ENCODE measurements at places on chromosomes 12 and 14. TPM values are rescaled to one million over a fixed set of nuclear protein-coding genes. Genes with fewer than 3 reads are reported as not detected.

B4GALNT1 gene
- total RNA-seq = 4.1 TPM

GLI1 gene
- total RNA-seq = 0.75 TPM

C12orf50 gene
- not detected for total RNA-seq

SYT1 gene
- total RNA-seq = not detected

RFX4 gene
- not detected for total RNA-seq

IL22 gene
- total RNA-seq = 0.64 TPM

ZNF891 gene
- total RNA-seq = 2.0 TPM

TSHR gene
- total RNA-seq = not detected

PPM1H gene
- 0.13 TPM for total RNA-seq

MANSC4 gene
- not detected for total RNA-seq

SLCO1A2 gene
- not detected for total RNA-seq

KLRB1 gene
- total RNA-seq = 7.6 TPM

FGD6 gene
- 0.92 TPM for total RNA-seq

GRCh38 chr12:80778005-80778541, 61.4 kb downstream of the MYF5 start:
- no peaks in the 10 kb centered on the region for H3K36me3 ChIP-seq
- no peaks in the 10 kb centered on the region for H3K4me1 ChIP-seq
- H3K27me3 ChIP-seq = no peaks in the 10 kb centered on the region
- H3K27ac ChIP-seq = no peak overlapping the region
- no peak for DNase-seq
- no peak overlapping the region for H3K4me3 ChIP-seq

- H3K36me3 ChIP-seq = peaks cover 7% of the 10 kb centered on the region
- no peaks in the 10 kb centered on the region for H3K27me3 ChIP-seq
- H3K4me1 ChIP-seq = peaks cover 43% of the 10 kb centered on the region
These were observed 51.8 kb downstream of the FOXN3 start for GRCh38 chr14:89365061-89365801.

GRCh38 chr12:116955382-116956021, 44.8 kb downstream of the FBXW8 start:
- H3K4me1 ChIP-seq = no peaks in the 10 kb centered on the region
- H3K4me3 ChIP-seq = no peak overlapping the region
- peak; percentile 15 for DNase-seq
- H3K27ac ChIP-seq = no peak overlapping the region

GRCh38 chr12:6458281-6459003, 6.6 kb downstream of the TAPBPL start:
- peaks cover 71% of the 10 kb centered on the region for H3K4me1 ChIP-seq
- H3K36me3 ChIP-seq = peaks cover 38% of the 10 kb centered on the region
- no peaks in the 10 kb centered on the region for H3K27me3 ChIP-seq
- no peak overlapping the region for H3K27ac ChIP-seq
- DNase-seq = no peak
- H3K4me3 ChIP-seq = no peak overlapping the region

DNA sequence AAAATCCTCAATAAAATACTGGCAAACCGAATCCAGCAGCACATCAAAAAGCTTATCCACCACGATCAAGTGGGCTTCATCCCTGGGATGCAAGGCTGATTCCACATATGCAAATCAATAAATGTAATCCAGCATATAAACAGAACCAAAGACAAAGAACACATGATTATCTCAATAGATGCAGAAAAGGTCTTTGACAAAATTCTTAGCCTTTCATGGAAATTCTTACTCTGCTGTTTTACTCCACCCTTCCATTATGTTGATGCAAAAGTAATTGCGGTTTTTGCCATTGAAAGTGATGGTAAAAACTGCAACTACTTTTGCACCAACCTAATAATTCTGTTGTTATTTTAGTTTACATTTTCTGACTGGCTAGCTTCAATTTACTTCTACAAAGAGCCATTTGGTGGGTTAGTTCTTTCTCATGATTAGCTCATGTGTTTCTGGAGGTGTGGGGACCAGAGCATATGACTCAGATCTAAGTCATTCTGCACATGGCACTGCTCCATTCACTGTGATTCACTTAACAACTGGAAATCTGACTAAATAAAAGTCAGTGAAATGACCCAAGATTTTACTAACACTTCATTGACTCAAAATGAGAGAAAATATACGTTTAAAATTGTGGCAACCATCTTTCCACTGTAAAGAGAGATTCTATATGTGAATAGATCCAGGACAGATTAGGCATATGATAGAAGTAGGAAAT, 99.9 kb downstream of the TMTC3 start:
- no peaks in the 10 kb centered on the region for H3K27me3 ChIP-seq
- H3K4me1 ChIP-seq = no peaks in the 10 kb centered on the region
- H3K36me3 ChIP-seq = no peaks in the 10 kb centered on the region
- no peak overlapping the region for H3K27ac ChIP-seq
- DNase-seq = no peak
- H3K4me3 ChIP-seq = no peak overlapping the region

DNA sequence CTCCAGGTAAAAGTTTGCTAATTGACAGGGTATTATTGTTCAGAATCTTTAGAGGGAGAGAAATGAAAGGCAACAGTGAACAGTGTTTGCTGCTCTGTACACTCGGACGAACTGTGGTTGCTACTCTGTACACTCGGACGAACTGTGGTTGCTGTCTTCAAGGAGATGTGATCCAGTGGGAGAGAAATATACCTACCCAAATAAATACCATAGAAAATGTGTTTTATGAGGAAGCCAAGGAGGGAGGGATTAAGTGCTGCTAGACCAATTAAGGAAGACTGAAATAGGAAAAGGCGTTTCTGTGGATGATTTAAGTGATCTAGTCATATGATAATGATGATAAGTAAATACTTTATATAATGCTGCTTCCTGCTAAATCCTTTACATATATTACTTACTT, 2.7 kb downstream of the STK38L start:
- DNase-seq = no peak
- H3K27me3 ChIP-seq = no peaks in the 10 kb centered on the region
- peaks cover 20% of the 10 kb centered on the region for H3K4me1 ChIP-seq
- no peak overlapping the region for H3K4me3 ChIP-seq

GRCh38 chr14:68458840-68459469, 333.9 kb downstream of the ZFP36L1 start:
- no peaks in the 10 kb centered on the region for H3K27me3 ChIP-seq
- H3K4me1 ChIP-seq = no peaks in the 10 kb centered on the region
- H3K36me3 ChIP-seq = no peaks in the 10 kb centered on the region
- no peak overlapping the region for H3K4me3 ChIP-seq
- H3K27ac ChIP-seq = no peak overlapping the region
- no peak for DNase-seq

GRCh38 chr12:116547955-116548501, 11.2 kb upstream of the MAP1LC3B2 start:
- no peaks in the 10 kb centered on the region for H3K36me3 ChIP-seq
- H3K27ac ChIP-seq = no peak overlapping the region
- H3K4me1 ChIP-seq = no peaks in the 10 kb centered on the region
- H3K4me3 ChIP-seq = no peak overlapping the region

- no peak for DNase-seq
- H3K27ac ChIP-seq = no peak overlapping the region
- H3K4me3 ChIP-seq = no peak overlapping the region
- H3K4me1 ChIP-seq = peaks cover 49% of the 10 kb centered on the region
- H3K27me3 ChIP-seq = no peaks in the 10 kb centered on the region
These were observed 13.3 kb downstream of the NDUFA12 start for GRCh38 chr12:94990222-94990621.

DNA sequence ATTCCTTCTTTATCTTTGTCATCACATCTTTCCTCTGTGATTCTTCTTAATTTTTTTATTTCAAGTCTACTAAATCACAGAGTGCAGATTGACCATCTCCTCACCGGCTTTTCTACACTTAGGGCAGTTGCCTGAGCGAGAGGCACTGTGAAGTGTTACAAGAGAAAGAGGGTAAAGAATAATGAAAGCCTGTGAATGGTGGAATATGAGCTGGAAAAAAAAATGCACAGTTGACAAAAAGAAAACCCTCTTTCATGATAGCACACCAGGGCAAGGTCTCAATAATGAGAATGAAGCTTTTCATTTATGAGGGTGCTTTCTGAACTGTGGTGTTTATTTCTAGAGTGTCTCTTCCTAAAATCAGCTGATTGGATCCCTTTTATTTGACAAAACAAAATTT, 106.2 kb upstream of the PDE3A start:
- no peaks in the 10 kb centered on the region for H3K27me3 ChIP-seq
- H3K4me1 ChIP-seq = no peaks in the 10 kb centered on the region
- no peak for DNase-seq
- no peaks in the 10 kb centered on the region for H3K36me3 ChIP-seq
- H3K4me3 ChIP-seq = no peak overlapping the region

DNA sequence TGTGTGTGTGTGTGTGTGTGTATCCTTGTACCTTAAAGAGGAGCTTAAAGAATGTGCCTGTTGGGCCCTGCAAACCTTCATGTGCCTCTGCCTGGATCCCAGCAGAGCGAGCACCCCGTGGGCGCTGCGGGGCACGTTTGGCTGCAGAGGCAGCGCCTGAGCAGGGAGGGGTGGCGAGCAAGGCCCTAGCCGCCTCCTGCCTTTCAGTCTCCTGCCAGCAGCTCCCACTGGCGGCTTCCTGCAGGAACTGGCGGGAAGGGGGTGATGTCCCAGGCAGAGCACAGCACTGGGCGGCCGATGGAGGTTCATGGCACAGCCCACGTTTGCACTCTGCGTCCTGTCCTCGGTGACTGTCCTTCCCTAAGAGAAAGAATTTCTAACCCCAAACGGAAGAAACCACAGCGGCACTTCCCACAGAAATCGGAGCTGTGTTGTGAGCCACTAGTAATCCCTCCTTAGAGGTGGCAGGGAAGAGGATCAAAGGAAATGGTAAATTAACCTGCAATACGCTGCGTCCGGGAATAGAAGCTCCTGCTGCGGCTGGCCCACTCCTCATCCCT, 19.8 kb downstream of the ZBTB42 start:
- H3K4me3 ChIP-seq = no peak overlapping the region
- no peaks in the 10 kb centered on the region for H3K27me3 ChIP-seq
- H3K36me3 ChIP-seq = no peaks in the 10 kb centered on the region
- no peak overlapping the region for H3K27ac ChIP-seq
- DNase-seq = no peak

GRCh38 chr12:130431176-130431575, 93.5 kb downstream of the PIWIL1 start:
- no peak for DNase-seq
- H3K4me3 ChIP-seq = no peak overlapping the region
- no peaks in the 10 kb centered on the region for H3K4me1 ChIP-seq
- H3K27ac ChIP-seq = no peak overlapping the region

DNA sequence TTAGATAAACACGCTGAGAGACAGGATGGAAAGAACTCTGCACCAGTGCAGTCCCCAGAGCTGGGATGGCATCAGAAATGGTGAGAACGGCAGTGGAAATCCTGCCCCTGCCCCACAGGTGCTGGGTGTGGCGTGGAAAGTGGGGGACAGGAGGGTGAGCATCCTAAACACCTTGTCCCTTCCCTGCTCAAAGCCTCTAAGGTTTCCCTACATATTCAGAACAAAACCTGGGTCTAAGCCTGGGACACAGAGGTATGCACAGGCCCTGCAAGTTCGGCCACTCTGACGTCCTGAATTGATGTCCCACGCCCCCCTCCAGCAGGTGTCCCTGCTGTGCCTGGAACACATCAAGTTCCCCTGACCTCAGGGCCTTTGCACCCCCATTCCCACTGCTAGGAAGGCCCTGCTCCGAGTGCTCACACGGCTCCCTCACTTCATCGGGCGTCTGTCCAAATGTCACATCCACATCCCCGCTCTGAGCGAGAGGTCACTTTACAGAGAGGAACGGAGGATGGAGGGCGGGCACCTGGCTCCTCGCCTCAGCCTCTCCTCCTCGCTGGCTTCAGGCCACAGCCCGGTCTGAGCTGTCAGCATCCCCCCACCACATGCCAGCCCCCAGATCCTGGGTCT, 38.5 kb upstream of the SFSWAP start:
- no peak overlapping the region for H3K4me3 ChIP-seq
- peaks cover 3% of the 10 kb centered on the region for H3K27me3 ChIP-seq
- no peaks in the 10 kb centered on the region for H3K4me1 ChIP-seq
- no peak overlapping the region for H3K27ac ChIP-seq
- H3K36me3 ChIP-seq = no peaks in the 10 kb centered on the region

DNA sequence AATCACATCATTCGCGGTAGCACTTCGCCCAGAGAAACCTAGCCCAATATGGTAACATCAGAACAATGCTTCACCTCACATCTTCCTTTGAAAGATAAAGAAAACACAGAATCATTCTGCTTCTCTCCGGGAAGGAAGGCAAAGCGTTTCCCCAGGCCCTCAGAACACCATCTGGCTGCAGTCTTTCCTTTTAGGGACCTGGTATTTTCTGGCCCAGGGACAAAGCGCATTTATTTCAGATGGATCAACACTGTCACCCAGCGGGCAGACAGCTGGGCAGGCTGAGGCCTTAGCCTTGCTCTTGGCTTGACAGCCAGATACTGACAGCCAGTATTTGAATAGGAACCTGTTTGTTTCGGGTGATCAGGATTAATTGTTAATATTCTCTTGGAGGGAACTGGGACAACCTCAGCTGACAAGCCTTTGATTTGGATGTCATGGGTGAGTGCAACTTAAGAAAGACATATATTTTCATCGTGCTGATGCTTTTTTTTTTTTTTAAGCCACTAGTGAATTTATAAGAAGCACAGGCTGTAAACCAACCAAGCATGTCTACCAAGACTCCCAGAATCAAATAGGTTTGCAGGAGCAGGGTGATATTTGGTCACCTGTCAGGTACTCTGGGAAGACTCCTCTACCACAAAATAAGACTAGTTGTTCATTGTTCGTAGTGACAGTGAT, 118.9 kb downstream of the VEZT start:
- H3K4me3 ChIP-seq = no peak overlapping the region
- H3K27me3 ChIP-seq = no peaks in the 10 kb centered on the region
- H3K36me3 ChIP-seq = no peaks in the 10 kb centered on the region
- H3K4me1 ChIP-seq = no peaks in the 10 kb centered on the region
- DNase-seq = no peak
- H3K27ac ChIP-seq = no peak overlapping the region

GRCh38 chr12:96906498-96906848, 584 bp upstream of the NEDD1 start:
- H3K36me3 ChIP-seq = no peaks in the 10 kb centered on the region
- DNase-seq = no peak
- no peaks in the 10 kb centered on the region for H3K27me3 ChIP-seq
- H3K4me3 ChIP-seq = peak overlapping the region; percentile 83

- H3K4me1 ChIP-seq = peaks cover 15% of the 10 kb centered on the region
- no peaks in the 10 kb centered on the region for H3K36me3 ChIP-seq
- H3K27ac ChIP-seq = no peak overlapping the region
- DNase-seq = no peak
- H3K27me3 ChIP-seq = no peaks in the 10 kb centered on the region
These were observed 6.4 kb upstream of the DTX1 start for GRCh38 chr12:113049976-113050742.

DNA sequence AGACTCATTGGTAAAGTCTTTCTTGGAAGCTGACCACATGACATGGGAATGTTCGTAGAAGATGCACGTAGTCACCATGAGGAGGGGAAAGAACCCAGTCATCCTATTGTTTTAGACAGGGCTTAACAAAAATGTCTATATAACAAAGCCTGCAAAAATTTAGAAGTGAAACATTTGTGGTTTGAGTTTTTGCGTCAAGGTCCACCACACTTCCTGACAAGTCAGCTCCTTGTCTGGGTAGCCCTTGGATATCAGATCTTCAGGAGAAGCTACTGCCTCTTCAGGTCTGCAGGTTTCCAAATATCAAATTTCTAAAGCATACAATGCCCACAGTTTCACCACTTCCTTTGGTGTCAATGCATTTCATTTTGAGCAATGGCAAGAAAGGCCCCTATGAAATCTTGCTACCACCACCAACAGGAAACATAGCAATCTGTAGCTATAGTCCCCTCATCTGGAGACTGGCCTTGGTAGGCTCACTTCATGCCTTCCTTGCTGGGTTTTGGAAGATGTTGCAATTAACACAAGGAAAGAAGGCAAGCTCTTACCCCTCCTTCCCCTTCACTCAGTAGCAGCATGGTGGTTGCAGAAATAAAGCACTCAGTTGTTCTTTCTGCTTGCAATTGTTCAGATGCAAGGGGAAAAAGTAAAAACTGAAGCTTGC, 235.2 kb downstream of the PCNX1 start:
- no peak overlapping the region for H3K4me3 ChIP-seq
- DNase-seq = no peak
- no peaks in the 10 kb centered on the region for H3K27me3 ChIP-seq
- peaks cover 18% of the 10 kb centered on the region for H3K4me1 ChIP-seq

Measured in CD8-positive, alpha-beta memory T cell (primary cell).